CD4-positive, CD25-positive, alpha-beta regulatory T cell (primary cell): ENCODE measurements at places on chromosomes 7 and 10.

DNA sequence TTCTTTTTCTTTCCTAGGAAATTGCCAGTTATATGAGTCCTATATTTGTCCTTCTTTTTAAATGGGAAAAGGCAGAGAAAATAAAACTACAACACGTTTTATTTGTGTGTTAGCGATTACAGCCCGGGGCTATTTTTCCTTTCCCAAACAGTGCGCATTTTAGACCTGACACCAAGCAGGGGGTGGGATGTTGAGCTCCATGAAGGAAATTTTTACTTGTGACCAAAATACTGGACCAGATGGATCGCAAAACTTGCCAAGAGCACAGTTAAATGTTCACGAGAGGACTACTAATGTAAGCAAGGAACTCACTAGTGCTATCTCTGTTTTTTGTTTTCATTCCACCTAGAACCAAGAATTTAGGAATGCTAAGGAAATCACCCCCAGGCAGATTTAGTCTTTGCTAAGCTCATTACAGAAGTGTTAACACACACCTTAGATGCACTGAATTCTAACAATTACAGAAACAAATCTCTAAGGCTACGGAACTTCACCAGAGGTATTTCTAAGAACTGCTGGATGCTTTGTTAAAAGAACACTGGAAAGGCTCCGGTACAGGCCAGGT is 114.8 kb downstream of the JAZF1 start:
- no peak overlapping the region for H3K27ac ChIP-seq
- no peak for DNase-seq
- no peak overlapping the region for H3K4me3 ChIP-seq
- H3K36me3 ChIP-seq = no peaks in the 10 kb centered on the region

DNA sequence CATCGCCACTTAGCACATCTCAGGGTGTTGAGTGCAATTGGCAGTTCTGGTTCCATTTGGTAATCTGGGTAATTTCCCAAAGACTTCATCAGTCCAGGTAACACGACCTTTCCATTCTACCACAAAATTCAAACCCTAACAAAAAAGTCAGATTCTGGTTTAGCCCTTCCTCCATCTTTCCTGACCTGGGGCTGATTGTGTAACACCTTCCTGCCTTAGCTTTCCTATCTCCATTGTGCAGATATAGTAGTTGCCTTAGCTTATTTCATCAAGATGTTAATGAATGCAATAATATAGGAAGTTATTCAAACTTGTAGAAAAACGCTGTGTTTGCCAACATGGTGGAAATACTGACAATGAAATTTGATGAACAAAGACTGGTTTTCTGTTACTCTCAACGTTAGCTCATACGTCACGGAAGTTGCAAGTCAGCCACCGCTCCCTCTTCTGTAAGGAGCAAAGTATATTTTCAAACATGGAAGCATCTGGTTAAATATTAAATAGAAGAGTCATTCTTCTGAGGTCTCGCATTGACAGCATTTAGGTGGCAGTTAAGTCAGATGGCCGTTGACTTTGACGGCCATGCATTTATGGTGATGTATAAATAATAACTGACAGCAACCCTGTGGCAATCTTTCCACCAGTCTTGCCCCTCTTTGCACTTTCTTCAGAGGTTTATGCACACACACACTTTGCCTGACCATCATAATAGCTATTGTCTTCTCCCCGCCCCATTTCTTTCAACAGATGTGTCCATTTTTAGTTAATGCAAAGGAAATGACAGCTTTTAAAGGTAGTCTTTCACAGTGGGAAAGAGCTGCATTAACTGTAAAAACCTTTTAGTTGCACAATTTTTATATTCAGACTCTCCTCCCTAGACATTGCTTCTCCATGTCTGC is 205.1 kb upstream of the BMPER start:
- H3K27ac ChIP-seq = no peak overlapping the region
- H3K27me3 ChIP-seq = no peaks in the 10 kb centered on the region
- no peaks in the 10 kb centered on the region for H3K36me3 ChIP-seq
- no peaks in the 10 kb centered on the region for H3K4me1 ChIP-seq
- no peak for DNase-seq

- no peak for DNase-seq
- no peak overlapping the region for H3K27ac ChIP-seq
- H3K4me3 ChIP-seq = no peak overlapping the region
- H3K36me3 ChIP-seq = no peaks in the 10 kb centered on the region
- no peaks in the 10 kb centered on the region for H3K4me1 ChIP-seq
These were observed 95.3 kb upstream of the PTPRZ1 start for GRCh38 chr7:121777672-121778071.

GRCh38 chr7:126953461-126953860 is 299.3 kb downstream of the GRM8 start:
- H3K27me3 ChIP-seq = no peaks in the 10 kb centered on the region
- H3K27ac ChIP-seq = no peak overlapping the region
- no peaks in the 10 kb centered on the region for H3K4me1 ChIP-seq
- no peak for DNase-seq
- H3K36me3 ChIP-seq = no peaks in the 10 kb centered on the region

DNA sequence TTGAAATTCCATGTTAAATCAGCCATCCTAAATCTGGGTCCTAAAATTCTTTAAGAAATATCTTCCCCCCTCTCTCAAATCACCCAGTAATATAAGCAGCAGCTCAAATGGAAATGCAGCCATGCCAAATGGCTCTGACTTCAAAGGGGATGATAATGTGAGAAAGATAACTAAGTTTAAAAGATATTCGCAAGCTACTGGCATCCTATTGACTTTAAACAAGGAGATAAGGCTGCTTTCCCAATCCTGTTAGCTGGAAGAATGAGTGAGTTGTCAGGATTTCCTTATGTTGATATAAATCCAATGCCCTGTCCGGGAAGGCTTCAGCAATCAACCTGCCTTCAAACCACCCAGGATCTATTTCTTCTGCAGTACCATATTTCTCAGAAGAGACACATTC is 172.0 kb downstream of the FANK1 start:
- H3K36me3 ChIP-seq = no peaks in the 10 kb centered on the region
- H3K27ac ChIP-seq = no peak overlapping the region
- H3K4me3 ChIP-seq = no peak overlapping the region

GRCh38 chr10:77738496-77739158 is 101.0 kb upstream of the KCNMA1 start:
- no peaks in the 10 kb centered on the region for H3K4me1 ChIP-seq
- no peaks in the 10 kb centered on the region for H3K27me3 ChIP-seq
- no peaks in the 10 kb centered on the region for H3K36me3 ChIP-seq
- no peak overlapping the region for H3K27ac ChIP-seq

DNA sequence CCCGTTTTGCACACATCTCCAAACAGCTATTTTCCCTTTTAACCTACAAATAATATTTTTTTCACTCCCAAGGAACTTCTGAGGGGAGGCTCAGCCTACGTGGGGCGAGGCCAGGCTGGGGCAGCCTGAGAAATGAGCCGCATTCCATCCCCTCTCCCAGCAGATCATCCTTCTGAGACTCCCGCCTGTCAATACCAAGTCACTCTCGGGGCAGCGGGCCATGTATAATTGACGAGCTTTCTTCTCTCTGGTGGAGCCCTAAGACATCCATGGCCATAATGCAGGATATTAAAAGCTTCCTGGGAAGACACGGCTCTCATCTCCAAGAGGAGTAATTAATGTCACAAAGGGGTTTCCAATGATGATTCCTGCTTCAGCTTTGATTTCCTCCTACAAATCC is 37.8 kb upstream of the CHST15 start:
- no peaks in the 10 kb centered on the region for H3K36me3 ChIP-seq
- H3K27ac ChIP-seq = no peak overlapping the region
- H3K4me1 ChIP-seq = no peaks in the 10 kb centered on the region
- no peaks in the 10 kb centered on the region for H3K27me3 ChIP-seq
- no peak overlapping the region for H3K4me3 ChIP-seq
- no peak for DNase-seq

DNA sequence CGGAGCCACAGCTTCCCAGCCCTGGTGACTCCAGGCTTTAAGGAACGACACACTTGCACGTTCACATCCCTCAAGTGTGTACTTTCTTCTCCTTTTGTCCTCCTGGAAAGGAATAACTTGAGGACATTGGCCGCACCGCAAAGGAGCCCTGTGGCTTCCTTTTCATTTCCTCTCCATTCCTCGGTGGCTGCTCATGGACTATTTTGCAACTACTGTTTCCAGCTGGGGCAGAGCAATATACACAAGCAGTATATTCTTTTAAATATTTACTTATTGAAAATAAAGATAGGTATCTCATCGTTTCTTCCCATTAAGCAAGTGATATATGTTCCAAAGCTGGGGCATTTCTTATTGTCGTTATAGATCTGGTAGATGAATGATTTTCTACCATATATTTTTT is 97.2 kb upstream of the LYZL1 start:
- no peaks in the 10 kb centered on the region for H3K27me3 ChIP-seq
- no peaks in the 10 kb centered on the region for H3K36me3 ChIP-seq
- H3K4me3 ChIP-seq = no peak overlapping the region

DNA sequence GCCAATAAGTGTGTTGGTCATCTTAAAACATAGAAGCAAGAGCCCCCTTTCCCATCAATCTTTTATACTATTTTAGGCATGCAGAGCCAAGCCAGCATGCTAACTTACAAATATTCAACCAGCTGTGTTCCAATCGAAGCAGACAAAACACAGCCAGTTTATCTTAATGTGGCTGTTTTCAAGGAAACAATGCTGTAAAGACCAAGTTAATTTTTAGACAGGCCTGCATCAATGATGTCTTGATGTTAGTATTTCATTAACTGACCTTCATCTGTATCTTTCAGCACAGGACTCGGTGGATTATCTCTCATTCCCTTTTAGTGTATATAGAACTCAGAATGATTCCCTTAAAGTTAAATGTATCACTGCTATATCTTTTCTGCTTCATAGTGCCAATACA is 262.0 kb upstream of the ZWINT start:
- H3K27me3 ChIP-seq = no peaks in the 10 kb centered on the region
- H3K4me1 ChIP-seq = no peaks in the 10 kb centered on the region
- no peaks in the 10 kb centered on the region for H3K36me3 ChIP-seq
- no peak overlapping the region for H3K27ac ChIP-seq

DNA sequence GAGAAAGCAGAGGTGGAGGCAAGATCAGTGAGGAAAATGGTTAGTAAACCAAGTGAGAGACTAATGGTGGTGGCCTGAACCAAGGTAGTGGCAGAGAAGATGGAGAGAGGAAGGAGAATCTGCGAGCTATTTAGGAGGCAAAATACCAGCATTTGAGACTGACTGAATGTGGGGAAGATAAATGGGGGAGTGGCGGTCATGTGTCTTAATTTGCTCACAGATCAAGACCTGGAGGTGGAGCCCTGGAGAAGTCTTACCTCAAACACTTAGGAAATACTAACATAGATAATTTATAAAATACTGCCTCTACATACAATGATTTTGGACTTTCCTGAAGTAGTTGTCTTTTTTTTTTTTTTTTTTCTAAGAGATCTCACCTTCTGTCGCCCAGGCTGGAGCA is 34.7 kb downstream of the ICA1 start:
- no peak overlapping the region for H3K4me3 ChIP-seq
- DNase-seq = no peak
- no peak overlapping the region for H3K27ac ChIP-seq

GRCh38 chr10:118753331-118754228 is 1.2 kb downstream of the CACUL1 start:
- peak overlapping the region; percentile 81 for H3K27ac ChIP-seq
- peaks cover 9% of the 10 kb centered on the region for H3K27me3 ChIP-seq
- H3K4me1 ChIP-seq = peaks cover 32% of the 10 kb centered on the region
- no peak for DNase-seq

DNA sequence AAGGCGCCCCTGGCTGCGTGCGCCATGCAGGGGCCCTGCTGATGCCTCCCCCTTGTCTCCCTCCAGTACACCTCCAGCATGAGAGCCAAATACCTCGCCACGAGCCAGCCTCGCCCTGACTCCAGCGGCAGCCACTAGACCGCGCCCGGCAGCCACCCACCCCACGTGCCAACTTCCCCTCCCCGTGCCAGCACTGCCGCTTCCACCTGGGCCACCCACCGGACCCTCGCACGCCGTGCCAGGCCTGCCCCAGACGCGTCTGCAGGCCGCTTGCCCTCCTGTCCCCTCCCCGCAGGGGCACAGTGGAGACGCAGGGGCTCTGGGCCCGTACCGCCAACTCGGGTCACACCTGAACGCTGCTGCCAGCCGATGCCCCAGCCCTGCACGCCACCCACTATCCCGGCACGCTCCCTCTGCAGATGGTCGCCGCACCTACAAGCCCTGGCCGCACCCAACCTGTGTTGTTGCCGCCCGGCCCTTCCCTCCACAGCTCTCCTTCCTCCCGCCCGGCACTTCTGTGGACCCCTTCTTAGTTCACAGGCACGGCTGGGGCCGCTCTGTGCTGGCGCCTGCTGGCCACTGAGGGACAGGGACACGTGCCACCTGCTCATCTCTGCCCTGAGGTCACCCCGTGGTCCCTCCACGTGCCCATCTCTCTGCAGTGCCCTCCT is 26.3 kb upstream of the AMZ1 start:
- no peaks in the 10 kb centered on the region for H3K27me3 ChIP-seq
- DNase-seq = no peak
- H3K4me3 ChIP-seq = no peak overlapping the region
- no peaks in the 10 kb centered on the region for H3K4me1 ChIP-seq
- H3K36me3 ChIP-seq = no peaks in the 10 kb centered on the region

DNA sequence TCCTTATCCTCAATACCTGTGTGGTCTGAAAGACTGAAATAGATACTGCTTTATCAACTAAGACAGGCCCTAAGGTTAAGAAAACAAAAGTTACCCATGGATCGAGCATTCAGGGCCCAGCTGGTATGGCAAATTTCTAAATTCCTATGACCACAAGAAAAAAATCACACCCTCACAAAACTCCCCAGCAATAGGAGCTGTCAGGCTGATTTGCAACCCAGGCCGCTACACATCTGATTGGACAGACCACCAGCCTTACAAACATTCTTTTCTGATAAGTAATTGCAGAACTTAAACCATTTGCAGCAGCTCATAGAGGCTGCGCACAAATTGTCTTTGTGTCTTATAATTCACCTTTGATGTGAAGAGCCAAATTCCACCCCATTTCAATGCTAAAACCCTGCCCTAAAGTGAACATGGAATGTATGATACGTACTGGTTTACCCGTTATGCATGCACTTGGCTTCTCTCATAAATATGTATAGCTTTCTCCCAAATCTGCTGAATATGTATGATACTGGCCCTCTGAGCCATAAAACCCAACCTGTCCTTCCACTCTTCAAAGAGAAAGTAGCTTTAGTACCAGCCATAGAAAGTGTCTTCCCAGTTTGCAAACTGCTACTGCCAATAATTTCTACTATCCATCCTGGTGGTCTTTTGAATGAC is 842.5 kb downstream of the GRID1 start:
- no peaks in the 10 kb centered on the region for H3K36me3 ChIP-seq
- no peak overlapping the region for H3K27ac ChIP-seq
- no peak for DNase-seq
- H3K27me3 ChIP-seq = no peaks in the 10 kb centered on the region
- H3K4me3 ChIP-seq = no peak overlapping the region

DNA sequence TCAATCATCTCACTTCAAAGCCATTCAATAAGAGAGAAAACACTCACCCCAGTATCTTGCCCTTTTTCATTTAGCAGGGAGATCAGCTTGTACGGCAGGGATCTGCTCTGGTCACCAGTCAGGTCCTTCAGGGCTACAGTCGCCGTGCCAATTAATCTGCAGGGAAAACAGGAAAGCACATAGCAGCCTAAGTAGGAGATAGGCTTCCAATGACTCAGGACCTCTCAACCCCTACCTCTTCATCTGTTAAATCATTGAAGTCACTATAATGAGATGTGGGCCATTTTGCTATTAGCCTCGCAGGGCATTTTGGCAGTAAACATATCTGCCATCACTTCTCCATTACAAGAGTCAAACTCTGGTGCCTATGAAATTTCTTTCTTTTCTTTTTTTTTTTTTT is 50.8 kb downstream of the MYOF start:
- H3K4me1 ChIP-seq = no peaks in the 10 kb centered on the region
- no peak overlapping the region for H3K27ac ChIP-seq
- no peak overlapping the region for H3K4me3 ChIP-seq
- no peaks in the 10 kb centered on the region for H3K27me3 ChIP-seq
- H3K36me3 ChIP-seq = no peaks in the 10 kb centered on the region

GRCh38 chr7:49635800-49636199 is 137.6 kb upstream of the VWC2 start:
- H3K27ac ChIP-seq = no peak overlapping the region
- H3K27me3 ChIP-seq = no peaks in the 10 kb centered on the region
- no peak for DNase-seq
